ENCODE measurements at places on chromosomes 12 and 14. TPM values are rescaled to one million over a fixed set of nuclear protein-coding genes. Genes with fewer than 3 reads are reported as not detected.

The TIMELESS gene
- total RNA-seq: 23.5 TPM

The SLCO1A2 gene
- total RNA-seq: not detected

The PTPRO gene
- 0.10 TPM for total RNA-seq

The DPY19L2 gene
- 1.5 TPM for total RNA-seq

The P2RX7 gene
- 3.6 TPM for total RNA-seq

The PZP gene
- 0.20 TPM for total RNA-seq
